Activated CD4-positive, alpha-beta T cell treated with anti-CD3 and anti-CD28 coated beads for 4 hours (primary cell): ENCODE measurements at places on chromosomes 7 and 10.
A peak's percentile ranks its signal among the peaks of the same experiment; 100 is the strongest.

DNA sequence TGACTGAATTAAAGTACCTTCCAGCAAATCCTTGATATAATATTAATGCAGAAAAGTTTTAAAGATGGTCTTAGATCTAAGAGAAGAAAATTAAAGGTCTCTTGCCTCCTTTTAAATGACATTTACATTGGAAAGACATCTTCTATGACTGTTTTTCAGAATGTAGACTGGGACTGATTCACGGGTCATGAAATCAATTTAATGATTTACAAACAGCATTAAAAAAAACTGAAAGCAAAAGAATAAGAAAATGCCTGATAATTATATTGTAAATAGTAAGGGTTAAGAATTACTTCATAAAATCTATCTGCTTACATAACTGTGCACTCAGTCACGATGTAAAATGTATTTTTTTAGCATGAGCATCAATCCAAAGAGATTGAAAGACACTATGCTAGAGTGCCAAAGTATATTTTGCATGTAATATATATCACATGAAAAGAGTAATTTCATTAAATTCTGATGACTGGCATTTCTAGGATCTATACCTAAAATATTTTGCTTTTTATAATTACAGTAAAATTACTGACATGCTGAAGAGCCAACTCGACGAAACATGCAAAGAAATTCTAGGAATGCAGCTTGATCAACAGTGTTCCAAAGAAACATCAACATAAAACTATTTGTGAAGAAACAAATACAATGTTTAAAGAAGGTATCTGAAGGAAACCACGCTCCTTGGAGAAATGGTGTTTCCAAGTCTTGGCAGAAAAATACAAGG is 35.1 kb downstream of the RTKN2 start:
- DNase-seq = no peak

- DNase-seq = no peak
Measured at GRCh38 chr7:18941207-18941606, 176.2 kb downstream of the TWIST1 start.

DNA sequence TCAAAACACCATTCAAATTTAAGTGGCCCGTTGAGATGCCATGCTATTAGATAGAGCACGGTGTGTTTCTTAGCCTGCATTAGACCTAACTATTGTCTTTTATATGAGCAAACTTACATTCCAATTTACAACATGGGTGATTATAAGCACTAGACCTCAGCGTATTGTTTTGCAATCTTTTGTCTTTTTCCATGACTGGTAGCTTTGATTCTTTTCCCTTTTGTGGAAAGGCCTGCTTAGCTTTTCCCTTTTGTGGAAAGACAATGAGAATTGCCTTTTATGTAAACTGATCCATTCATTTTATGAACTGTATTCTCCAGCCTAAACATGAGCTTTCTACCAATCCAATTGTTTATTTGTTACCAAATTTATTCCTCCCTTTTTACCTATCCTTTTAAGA is 823.1 kb downstream of the CCSER2 start:
- DNase-seq = no peak

DNA sequence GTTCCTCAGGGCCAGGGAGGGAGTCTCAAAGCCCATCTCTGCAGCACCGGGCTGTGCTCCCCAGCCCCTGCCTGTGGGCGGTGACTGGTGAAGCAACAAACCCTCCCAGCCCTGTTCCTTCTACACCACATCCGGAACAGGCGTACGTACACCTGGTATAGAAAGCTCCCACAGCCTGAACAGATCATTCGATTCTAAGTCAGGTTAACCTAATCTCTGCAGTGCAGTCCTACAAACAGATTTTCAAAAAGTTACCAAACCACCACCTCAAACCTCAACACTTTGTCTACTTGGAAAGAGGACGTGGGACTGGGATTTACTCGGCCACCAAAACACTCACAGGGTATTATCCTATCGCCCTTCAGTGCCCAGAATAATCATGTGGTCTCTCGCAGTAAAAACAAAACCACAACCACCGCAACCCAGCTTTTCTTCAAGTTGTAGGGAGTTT is 238.4 kb downstream of the DIP2C start:
- DNase-seq = peak; percentile 61

GRCh38 chr7:129383542-129384132 is 50.6 kb upstream of the STRIP2 start:
- DNase-seq = no peak

DNA sequence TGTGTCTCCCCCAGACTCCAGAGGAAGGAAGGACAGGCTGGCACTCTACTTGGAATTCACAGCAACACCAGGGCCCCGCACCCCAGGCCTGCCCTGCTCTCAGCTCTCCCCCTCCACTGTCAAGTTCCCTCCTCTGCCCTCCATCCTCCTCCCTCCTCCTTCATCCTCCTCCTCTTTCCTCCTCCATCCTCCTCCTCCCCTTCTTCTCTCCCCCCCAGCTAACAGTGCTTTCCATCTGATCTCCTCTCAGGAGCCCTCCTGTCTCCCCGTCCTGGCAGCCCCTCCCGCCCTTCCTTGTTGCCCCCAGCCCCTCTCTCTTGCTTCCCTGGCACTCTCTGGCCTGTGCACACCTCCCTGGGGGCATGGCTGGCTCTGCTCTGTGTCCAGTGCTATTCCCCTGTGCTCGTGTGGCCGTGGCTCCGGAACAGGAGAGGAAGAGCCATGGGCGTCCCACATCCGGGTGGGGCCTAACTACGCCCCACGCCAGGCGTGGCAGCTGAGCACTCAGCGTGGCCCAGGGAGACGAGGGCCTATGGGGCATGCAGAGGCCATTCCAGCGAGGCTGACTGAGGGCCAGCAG is 64.2 kb downstream of the PWWP2B start:
- DNase-seq = no peak

DNA sequence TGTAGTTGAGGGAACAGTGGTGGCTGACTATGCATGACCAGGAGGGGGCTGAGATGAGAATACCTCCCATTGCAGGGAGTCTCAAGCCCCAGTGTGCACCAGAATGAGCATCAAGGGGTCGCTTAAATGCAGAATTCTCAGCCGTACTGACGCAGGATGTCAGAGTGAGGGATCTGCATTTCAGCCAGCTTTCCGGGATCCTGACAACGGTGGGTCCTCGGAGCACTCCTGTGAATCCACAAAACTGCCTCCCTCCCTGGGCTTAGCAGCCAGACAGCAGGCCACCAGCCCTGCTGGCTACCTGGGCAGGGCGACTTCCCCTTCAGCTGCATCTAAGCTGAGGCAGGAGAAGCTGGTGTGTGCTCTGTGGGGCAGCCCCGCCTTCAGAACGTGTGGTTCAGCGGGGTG is 21.8 kb upstream of the LOXL4 start:
- DNase-seq = no peak

DNA sequence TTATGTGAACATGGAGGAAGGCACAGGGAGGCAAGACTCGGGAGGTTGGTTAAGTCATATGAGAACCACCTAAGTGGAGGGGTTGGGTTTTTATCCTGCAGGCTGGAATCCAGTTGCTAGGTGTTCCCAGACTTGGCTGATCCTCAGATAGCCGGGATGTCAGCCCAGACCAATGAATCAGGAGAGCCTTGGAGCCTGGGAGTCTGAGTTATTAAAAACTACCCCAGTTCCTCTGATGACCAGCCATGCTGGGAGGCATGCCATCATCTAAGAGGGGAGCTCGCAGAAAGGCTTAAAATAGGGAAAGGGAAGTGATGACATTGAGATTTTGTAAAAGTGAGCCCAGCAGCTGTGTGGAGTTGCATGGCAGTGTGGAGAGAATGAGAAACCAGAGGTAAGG is 238.1 kb downstream of the ZNF248 start:
- DNase-seq = no peak

- DNase-seq = no peak
Measured at GRCh38 chr10:124077208-124077993, 16.0 kb downstream of the CHST15 start.

DNA sequence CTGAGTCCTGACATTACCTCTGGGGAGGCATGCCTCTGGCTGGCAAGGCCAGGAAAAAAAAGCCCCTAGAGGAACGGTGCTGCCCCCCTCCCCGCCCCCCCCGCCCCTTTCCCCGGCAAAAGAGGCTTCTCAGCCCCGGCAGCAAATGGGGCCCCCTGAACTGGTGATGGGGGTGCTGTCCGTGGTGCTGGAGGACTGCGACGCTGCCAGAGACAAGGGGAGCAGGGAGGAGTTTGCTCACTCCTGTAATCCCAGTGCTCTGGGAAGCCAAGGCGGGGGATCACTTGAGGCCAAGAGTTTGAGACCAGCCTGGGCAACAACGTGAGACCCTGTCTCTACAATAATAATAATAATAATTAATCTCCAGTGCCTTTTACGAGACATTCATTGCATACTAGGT is 23.7 kb downstream of the SRRM3 start:
- no peak for DNase-seq

DNA sequence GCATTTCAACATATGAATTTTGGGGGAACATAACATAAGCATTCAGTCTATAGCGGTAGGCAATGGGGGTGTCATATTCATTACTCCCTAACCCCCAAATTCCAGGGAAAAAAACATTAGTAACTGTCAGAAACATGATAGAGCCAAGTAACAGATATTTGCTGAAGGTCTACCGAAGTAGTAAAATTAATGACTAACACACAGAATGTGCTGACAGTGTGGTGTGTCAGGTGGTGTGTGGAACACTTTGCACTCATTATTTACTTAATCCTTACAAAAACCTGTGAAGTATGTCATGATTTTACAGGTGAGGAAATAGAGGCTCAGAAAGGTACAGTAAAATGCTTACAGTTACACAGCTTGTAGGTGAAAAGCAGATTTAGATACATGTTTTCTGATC is 85.4 kb upstream of the RHOBTB1 start:
- DNase-seq = no peak

DNA sequence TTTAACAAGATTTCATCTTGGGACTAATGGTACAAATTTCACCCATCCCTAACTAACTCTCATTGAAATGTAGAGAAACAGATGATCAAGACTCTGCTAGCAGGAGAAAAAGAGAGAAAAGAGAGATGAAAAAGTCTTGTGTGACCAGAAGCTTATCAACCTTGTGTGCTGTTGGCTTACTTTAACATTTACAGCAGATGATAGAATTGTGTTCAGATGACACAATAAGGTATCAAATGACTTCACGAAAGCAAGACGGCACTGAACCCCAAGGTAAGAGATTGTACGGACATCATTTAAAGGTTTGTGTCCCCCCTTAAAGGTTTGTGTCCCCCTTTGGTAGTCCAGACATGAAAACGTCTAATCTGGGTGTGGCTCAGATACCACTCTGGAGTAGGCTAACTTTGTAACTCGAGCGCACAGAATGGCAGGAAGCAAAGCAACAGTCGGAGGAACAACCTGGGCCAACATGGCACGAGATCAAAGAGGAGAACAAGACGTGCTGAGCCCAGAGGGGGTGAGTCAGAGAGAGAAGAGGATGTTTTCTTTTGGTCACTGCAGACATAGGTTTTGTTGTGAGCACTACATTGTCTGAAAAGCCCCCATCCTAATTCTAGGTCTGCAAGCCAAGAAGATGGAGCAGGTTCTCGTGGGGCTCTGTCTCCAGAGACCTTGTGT is 10.4 kb upstream of the LMBR1 start:
- peak; percentile 15 for DNase-seq

GRCh38 chr7:126362746-126363145 is 890.0 kb downstream of the GRM8 start:
- DNase-seq = no peak

DNA sequence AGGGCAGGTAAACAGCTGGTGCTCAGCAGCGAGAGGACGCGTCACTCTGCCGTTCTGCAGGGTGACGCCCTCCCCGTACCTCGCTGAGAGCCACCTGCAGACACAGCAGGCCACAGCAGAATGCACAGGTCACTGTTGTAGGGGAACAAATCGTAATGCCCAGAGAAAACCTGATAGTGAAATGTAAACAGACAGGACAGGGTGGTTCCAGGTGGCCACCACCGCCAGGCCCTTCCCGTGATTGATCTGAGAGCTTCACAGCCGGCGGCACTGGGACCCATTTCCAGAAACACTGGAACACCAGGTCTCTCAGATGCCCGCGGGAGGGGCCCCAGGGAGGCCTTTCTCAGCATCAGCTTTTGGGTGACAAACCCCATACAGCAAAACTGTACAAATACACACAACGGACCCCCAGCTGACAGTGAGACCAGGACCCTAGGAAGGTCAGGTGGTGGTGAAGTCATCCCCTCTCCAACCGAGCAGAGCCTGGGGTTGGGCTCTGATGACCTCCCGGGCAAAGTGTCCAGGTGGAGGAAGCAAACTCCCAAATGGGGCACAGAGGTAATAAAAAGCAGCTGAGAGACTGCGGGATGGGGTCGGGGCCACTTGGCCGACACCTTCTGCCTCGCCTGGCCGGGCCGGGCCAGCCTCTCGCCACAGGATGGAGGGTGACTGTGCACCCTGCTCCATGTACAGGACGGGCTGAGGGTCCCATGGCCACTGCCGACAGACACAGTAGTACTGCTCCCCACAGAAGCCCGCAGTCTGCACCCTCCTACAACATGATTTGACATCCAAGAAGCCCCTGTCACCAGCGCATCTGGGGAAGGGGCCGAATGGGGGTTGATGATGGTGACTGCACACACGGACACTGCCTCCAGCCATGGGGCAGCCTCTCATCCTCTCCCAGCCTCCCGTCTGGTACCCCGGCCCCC is 4.6 kb downstream of the BHLHA15 start:
- DNase-seq = no peak

GRCh38 chr10:11443468-11444154 is 167.8 kb downstream of the USP6NL start:
- DNase-seq = no peak

DNA sequence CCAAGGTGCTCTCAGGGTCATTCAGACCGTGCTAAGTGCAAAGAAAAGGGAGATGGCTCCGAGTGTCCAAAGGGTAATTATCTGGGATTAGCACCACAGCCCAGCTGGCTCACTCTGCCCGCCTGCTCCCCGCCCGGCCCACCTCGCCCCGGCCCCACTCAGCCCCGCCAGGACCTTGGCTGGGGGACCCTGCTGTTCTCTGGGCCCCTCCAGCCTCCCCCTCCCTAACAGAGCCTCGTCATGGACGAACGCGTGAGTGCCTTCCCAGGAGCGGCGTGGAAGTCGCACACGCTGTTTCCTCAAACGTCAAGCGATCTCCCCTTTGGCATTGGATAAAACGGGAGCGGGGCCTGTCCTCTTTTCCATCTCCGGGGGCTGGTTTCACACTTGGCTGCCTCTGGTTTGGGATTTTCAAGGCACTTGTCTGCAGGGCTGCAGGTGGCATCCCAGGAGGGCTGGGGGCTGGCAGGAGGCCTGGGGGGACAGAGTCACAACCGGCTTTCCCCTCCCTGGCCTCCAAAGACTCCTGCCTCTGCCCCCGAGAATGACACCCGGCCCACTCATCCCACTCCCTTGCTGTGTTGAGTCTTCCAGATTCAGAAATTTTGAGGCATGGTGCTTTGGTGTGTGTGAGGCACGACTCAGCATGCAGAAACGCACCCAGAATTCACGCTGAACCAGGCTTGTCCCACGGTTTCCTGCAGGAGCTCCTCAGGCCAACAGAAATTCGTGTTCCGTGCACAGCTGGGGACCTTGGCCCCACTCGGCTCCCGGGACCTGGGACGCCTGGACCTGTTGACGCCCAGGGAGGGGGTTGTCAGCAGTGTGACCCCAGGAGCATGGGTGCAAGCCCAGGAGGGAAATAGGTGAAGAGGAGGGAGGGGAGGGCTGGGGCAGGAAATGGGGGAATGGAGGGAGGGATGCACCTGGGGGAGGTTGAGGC is 110.0 kb downstream of the PDGFA start:
- no peak for DNase-seq

- no peak for DNase-seq
Measured at GRCh38 chr7:50371551-50372021, 67.1 kb downstream of the IKZF1 start.
